Stimulated activated CD8-positive, alpha-beta memory T cell treated with anti-CD3 and anti-CD28 coated beads, Interleukin-4, amount 100 ng/mL, for 1 hour (primary cell): ENCODE measurements at places on chromosomes 12 and 14.

- no peak for DNase-seq
These were observed 4.2 kb downstream of the CDK2AP1 start for GRCh38 chr12:123267335-123267920.

DNA sequence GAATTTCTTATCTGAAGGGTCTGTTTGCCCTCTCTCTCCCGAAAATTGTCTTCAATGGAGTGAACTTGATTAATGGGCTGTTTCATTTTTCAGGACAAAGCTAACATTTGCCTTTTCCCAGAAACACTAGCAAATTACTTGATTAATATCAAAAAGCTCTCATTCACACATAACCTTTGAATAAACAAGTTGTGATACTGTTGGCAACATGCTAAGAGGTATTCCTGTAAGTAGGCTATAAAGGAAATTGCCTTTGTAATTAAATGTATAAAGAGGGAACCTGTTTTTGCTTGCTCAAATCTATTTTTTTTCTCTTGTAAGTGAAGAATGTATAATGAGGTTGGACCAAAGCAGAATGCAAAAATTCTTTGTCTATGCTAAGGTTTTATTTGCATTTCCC is 457.2 kb downstream of the TMTC2 start:
- no peak for DNase-seq

DNA sequence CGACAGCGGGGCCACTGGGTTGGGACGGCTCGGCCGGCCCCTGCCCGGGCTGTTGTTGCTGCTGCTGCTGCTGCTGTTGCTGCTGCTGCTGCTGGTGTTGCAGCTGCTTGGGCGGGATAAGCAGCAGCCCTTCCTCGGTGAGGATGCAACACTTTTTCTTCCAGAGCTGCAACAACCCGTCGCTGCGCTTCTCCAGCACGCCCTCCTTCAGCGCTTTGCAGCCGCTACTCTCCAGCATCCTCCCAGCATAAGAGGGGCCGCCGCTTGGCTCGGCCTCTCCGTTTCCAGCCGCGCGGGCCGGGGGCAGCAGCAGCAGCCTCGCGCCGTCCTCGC is 529 bp downstream of the PHLDA1 start:
- no peak for DNase-seq

- no peak for DNase-seq
These were observed 292.4 kb upstream of the TBX3 start for GRCh38 chr12:114976372-114976771.

DNA sequence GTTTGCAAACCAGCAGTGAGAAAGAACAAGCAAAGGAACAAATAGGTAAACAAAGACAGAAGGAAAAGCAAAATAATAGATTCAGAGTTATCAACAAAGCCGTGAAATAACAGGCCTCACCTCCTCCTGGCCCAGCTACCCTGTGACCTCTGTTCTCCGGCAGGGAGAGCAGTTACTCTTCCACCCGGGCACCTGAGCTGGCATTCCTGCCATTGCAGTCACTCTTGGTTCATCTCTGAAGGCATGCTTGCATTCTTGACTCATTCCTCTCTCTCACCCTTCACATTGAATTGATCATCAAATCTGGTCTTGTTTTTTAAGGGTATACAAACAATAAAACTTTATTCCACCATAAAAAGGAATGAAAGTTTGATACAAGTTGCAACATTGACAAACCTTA is 95.1 kb downstream of the TTC8 start:
- no peak for DNase-seq
